ENCODE measurements at places on chromosomes 2 and 18. TPM values are rescaled to one million over a fixed set of nuclear protein-coding genes. Genes with fewer than 3 reads are reported as not detected.

Gene TMEFF2
- 32.5 TPM for polyA plus RNA-seq

Gene PKDCC
- polyA plus RNA-seq, result 117 TPM

DNA sequence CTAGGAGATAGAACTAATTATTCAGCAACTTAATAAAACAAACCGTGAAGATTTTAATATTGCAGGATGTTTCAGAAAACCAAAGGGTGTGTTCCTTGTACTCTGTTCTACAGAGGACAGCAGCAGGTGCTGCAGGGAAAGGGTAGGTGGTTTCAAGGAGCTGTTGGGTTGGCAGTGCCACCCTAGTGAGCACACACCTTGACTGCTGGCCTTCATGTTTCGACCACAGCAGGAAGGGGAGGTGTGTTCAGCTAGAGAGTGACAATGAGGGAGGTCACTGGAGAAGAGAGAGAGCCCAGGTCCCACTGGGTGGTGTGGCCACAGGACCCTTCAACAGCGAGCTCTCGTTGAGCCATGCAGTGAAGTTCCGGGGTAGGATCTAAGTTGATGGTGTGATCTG, 98.6 kb downstream of the ZNF236 start:
- DNase-seq, result no peak

DNA sequence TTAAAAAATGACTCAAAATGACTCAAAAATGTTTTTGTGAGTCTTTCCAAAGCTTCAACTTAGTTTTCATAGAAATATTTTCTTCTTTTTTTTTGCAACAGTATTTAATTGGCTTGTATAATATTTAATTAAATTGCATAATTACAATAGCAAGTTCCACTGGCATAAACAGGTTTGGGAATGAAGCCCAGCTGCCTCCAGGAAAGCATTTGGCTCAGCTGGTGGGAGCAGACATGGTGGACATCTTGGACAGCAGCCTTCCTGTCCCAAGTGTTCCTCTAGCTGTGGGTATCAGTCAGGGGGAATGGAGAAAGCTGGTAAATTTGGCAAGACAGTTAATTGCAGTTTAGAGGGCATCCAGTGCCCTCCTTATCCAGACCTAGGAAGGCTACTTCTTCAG, 213.4 kb downstream of the ZBTB7C start:
- no peak for DNase-seq
